ENCODE measurements at places on chromosomes 5 and 9.

DNA sequence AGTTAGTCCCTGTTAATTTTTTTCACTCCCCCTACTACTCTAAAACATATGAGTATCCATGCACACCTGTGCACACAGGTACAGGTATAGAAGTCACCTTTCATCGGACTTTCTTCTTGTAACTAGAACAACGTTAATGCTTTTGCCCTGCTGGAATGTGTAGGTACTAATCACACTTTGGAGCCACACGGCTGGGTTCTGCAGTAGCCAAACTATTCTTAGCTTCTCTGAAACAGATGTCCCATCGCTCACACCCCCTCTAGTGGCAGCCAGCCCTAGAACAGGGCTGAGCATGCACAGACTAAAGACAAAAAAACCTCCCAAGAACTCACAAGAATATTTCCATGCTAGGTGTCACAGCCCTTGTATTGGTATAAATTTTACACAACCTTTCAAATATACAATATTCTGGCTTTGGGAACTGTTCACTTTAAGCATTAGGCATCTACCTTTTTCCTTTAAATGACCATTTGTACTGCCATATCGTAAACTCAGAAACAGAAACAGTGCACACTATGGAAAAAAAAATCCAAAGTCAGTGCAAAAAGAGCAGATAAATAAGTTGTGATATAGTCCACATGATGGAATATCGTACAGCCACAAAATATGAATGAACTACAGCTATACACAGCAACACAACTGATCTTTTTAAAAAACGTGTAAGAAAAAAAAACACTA lies 64.0 kb downstream of the RETREG1 start:
- H3K27ac ChIP-seq = no peak overlapping the region
- no peaks in the 10 kb centered on the region for H3K36me3 ChIP-seq
- H3K27me3 ChIP-seq = no peaks in the 10 kb centered on the region
- peaks cover 2% of the 10 kb centered on the region for H3K4me1 ChIP-seq

DNA sequence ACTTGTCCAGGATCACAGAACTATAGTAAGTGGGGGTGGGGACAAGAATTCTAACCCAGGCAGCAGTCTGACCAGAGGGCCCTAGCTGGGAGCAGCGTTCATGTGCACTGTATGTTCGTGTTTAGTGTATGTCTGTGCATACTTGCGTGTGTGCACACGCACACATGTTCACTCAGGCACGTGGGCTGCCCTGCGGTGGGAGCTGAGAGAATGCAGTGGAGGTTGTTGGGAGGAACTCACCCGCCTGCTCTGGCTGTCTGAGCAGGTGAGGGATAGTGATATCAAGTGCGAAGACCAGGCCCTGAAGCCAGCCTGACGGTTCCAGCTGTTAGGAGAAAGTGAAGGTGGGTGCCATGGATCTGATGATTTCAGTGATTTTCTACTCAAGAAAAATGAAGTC lies 942 bp downstream of the DCANP1 start:
- H3K27ac ChIP-seq = no peak overlapping the region
- no peaks in the 10 kb centered on the region for H3K4me1 ChIP-seq
- H3K27me3 ChIP-seq = peaks cover 10% of the 10 kb centered on the region
- no peak for DNase-seq

GRCh38 chr5:169740435-169740834 lies 103.4 kb downstream of the DOCK2 start:
- no peak overlapping the region for H3K27ac ChIP-seq
- H3K27me3 ChIP-seq = no peaks in the 10 kb centered on the region
- no peak for DNase-seq

DNA sequence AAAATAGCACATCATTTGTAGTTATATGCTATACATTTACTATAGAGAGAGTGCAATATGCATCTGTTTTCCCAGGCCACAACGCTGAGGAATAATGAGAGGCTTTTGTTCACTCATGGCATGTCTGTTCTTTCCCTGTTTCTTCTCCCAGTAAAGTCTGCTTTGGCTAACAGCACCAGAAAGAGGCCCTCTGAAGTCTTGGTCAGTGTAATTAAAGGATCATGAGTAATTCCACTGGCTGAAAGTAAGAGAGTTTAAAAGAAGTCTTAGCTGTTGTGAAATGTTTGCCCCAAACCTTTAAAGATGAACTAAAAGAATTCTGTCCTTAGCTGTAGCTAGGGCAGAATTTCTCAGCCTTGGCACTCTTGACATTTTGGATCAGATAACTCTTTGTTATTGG lies 228.8 kb downstream of the TLE4 start:
- DNase-seq = no peak
- H3K27me3 ChIP-seq = no peaks in the 10 kb centered on the region
- H3K4me1 ChIP-seq = no peaks in the 10 kb centered on the region
- no peaks in the 10 kb centered on the region for H3K36me3 ChIP-seq
- no peak overlapping the region for H3K4me3 ChIP-seq
- H3K27ac ChIP-seq = no peak overlapping the region

DNA sequence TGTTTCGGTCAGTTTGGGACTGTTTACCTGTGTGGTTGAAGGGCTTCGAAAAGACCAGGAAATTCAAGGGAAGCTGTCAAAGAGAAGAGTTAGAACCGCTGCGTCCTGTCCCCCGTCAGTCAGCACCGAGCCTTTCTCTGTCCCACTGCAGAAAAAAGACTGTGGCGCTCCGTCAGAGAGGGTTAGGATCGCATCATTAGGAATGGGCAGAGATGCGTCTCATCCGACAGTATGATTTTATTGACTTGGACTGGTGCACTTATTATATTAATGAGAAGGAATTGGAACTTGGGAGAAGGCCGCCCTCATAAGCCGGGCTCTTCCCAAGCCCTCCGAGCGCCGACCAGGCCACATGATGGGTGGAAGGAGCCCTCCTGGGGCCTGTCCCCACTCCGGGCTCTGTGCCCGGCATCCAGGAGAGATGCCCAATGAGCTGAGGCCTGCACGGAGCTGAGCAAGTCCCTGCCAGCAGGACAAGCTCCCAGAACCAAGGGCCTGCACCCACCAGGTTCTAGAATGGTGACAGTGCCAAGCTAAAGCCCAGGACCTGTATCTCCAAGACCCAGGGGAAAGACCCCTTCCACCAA lies 71.5 kb downstream of the NEK6 start:
- H3K4me1 ChIP-seq = peaks cover 6% of the 10 kb centered on the region
- peaks cover 91% of the 10 kb centered on the region for H3K36me3 ChIP-seq
- no peak for DNase-seq
- H3K27me3 ChIP-seq = no peaks in the 10 kb centered on the region
